Transverse colon (tissue), 4 donors: ENCODE measurements at places on chromosomes 3 and 15.

- DNase-seq, result no peak
Observed at GRCh38 chr3:68560728-68561127, 371.6 kb downstream of the TAFA4 start.

DNA sequence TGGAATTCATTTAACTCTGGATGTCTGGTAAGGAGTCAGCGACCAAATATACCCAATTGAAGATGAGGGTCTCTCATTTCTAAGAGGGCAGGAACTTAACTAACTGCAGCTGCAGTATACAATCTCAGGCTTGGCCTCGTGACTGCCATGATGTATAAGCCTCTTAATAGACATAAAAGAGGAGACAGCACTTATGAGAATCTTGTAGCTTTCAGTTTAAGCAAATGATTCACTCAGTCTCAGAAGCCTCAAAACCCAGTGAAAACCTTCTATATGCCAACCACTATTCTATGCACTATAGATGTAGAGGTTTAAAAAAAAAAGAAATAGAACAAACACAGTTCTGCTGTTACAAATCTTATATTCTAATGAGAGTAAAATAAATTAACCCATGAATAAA lies 513.9 kb downstream of the TBL1XR1 start:
- no peak for DNase-seq

DNA sequence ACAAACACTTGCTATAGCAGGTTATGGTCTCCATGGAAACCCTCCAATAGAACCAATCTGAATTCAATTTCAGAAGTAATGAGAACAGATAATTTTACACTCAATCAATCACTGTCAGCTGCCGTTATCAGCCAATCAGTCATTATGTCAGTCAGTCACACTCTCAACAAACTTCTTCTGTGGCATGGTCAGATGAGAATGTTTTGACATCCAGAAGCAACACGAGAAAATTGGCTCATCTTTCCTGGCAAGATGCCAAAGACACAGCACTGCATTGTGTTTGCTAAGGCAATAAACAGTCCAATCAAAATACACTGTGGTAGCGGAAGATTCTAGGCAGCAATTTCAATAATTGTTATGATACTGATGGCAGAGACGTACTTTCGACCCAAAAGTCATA lies 190.7 kb downstream of the RORA start:
- DNase-seq, result peak; percentile 19

- no peak for DNase-seq
Observed at GRCh38 chr3:48555949-48556795, 431 bp downstream of the PFKFB4 start.

- no peak for DNase-seq
Observed at GRCh38 chr15:55245059-55245458, 44.6 kb downstream of the RAB27A start.

DNA sequence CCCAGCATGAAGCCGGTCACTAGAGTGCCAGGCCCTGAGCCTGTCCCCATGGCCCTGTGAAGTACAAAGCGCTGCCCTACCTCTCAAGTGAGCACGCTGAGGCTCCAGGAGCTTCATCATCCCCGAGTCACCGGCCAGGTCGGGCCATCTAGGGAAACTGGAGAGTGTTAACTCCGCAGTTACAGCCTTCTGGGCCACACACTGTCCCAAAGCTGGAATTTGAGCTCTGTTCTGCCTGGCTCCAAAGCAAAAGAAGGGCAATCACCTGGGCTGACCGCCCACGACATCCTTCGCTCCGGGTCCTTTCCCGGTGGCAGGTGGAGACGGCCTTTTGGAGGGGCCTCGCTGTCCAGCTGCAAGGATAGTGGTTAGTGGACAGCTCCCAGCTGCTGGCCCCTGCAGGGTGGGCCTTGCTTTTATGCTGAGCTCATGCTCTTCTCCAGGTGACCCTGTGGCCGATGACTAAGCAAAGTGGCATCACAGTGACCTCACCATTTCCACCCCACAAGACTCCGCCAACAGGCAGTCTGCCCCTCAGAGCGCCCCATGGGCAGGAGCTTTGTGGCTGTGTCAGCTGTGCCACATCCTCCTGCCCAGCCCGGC lies 3.5 kb upstream of the MUC4 start:
- DNase-seq, result no peak
